ENCODE measurements at places on chromosomes 13 and 19.
A peak's percentile ranks its signal among the peaks of the same experiment; 100 is the strongest.

DNA sequence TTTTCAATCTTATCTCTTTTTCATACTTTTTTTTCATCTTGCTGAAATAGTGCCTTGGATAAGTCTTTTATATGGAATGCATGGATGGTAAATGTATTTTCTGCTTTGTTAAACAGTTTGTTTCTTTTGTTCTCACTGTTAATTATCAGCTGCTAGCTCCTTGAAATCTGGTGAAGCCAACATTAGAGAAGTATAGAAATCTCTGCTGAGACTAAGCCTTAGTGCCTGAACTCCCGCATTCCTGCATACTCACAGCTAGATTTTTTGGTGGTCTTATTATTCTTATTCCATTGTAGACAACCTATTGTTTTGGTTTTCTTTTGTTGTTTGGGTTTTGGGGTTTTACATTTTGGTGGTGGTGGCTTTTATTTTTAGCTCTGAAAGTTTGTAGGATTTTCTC lies 48.4 kb downstream of the DNAJC15 start:
- no peak for DNase-seq

GRCh38 chr13:110108348-110109139 lies 198.4 kb downstream of the COL4A1 start:
- peak; percentile 93 for DNase-seq

DNA sequence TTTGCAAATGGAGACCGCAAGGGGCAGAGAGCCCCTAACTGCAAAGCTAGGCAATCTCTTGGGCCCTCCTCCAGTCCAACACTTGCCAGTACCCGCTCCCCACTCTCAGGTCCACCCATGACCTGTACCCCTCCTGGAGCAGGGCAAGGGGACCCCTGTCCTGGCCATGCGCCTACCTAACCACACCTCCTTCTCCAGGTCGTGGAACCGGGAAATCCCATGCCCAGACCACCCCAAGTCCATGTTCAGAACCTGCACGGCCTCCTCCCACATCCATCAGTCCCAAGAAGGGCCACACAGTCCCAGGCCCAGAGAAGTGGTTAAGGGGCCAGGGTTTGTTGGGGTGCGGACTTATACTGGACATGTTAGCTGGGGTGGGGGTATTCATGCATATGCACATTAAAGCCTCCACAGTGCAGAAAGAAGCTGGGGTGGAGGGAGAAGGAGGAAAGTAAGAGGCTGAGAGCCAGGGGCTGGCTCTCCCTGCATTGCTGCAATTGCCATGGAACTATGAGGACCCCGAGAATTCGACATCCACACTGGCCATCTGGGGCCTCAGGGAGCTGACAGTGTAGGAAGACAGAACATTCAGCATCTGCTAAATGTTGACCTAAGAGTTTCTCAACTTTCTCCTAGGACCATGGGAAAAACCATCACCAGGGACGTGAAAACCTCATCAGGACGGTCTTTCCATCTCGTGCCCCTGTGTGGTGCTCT lies 39.0 kb downstream of the HSPH1 start:
- DNase-seq: no peak

- peak; percentile 42 for DNase-seq
These were observed 439 bp downstream of the DZIP1 start for GRCh38 chr13:95643936-95644598.

DNA sequence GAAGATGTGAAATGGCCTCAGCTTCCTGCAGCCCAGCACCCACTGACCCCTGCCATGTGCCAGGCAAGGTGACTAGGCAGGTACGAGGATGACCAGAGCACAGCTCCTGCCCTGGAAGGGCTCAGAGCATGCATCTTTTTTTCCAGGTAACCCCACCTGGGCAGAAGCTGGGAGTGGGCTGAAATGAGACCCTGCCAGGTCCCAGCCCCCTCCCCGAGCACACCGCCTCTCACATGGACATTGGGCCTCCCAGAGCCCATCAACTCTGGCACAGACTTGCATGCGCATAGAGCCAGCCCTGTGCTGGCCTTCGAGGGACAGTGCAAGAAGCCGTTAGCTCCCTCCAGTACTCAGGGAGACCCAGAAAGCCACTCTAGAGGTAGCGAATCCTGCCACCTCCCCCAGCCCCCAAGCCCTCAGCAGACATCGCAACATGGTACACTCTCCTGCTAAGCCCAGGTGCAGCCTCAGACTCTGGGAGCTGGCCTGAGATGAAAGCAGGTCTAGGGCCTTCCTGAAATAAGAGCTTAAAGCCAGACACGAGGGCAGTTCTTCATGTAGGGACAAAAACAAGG lies 8.9 kb upstream of the VSTM2B start:
- DNase-seq: no peak

- no peak for DNase-seq
These were observed 1.7 kb downstream of the FPR1 start for GRCh38 chr19:51749979-51750378.

- DNase-seq: no peak
These were observed 2.4 kb upstream of the RGL3 start for GRCh38 chr19:11421371-11422098.

- no peak for DNase-seq
These were observed 102.6 kb upstream of the FNDC3A start for GRCh38 chr13:48873081-48873480.

DNA sequence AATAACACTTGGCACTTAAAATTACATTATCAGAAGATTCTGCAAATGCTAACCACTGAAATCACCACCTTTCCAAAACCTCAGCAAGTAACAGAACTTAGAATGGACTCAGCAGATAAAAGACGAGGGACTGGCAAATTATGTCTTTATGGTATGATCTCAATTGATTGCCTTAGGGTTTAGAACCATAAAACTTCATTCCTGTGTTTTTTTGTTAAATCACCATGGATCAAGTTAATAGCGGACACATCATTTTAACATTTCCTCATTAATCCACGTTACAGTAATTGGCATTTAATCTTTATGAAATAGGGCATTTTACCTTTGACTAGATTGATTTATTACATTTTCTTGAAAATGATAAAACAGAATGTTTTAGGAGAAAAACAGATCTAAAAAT lies 2070.3 kb downstream of the PCDH9 start:
- no peak for DNase-seq

DNA sequence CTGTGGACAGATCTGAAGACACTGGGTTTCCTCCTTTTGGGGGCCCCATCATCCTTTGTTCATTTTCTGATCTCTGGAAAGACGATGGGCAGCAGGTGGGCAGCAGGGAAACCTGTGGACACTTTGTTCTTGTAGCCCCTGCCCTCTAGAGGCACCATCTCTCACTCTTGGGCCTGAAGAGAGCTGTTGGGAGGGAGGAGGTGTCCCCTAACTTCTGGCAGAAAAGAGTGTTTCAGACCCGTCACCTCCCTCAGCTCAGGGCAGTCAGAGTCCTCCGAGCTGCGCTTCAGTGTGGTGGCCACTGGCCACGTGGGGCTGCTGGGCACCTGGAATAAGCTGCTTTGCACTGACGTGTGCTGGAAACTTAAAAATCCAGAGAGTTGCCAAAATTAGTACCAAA lies 26.9 kb upstream of the RNF17 start:
- DNase-seq: no peak

DNA sequence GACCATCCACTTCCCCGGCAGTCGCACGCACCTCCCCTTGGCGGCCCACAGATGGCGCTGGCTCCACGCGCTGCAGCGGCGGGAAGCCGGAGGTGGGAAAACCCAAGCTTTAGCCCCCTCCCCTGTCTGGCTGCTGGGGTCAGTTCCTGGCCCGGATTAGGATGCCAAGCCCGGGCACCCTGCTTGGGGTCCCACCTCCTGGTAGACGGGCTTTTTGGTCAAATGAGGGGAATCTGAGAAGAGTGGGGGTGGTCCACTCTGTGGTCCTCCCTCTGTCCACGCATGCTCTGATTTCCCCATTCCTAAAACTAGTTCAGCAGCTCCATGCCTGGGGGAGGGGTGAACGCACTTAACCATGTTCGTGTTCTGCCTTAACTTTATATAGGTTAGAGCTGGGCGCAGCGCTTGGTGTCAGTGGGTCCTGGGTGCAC lies 8.1 kb upstream of the ADGRE2 start:
- peak; percentile 9 for DNase-seq

DNA sequence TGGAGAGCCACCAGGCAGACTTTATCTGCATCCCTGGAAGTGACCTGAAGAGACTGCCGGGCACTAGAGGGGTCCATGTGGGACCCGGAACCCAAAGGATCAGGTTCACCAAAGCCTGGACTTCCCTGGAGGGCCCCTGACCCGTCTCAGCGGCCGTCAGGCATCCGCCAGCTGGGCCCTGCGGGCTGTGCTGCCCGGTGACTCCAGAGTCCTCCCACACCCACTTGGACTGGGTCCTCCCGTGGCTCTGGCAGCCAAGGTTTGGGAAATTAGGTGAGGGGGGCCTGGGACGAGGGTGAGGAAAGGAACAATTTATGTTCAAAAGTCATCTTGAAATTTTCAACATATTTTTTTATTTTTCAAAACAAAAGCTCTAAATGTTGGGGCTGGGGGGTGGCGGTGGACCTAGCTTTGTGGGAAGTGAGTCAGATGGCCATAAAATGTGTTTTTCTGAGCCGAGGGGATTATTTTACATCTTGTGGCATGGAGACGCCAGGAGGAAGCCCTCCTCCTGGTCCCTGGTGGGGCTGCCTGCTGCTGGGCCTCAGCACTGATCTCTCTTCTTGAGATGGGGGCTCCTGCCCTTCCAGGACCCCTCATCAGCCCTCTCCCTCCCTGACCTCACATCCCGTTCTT lies 20.2 kb downstream of the CEBPA start:
- DNase-seq: no peak

DNA sequence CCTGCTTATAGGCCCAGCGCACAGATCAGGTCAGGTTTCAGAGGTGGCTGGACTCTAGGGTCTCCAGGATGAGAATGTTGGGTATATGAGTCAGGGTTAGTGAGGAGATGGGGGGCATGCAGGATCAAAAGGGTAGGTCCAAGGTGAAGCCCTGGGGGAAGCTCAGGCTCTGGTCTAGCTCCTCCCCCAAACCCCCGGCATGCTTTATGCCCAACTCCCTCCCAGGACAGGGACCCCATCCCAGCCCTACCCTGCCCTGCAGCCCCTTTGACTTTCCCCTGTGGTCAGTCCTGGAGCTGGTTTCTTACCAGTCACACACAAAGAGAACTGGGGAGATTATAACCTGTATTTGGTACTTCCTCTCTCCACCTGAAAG lies 9.8 kb upstream of the CEACAM18 start:
- DNase-seq: no peak

DNA sequence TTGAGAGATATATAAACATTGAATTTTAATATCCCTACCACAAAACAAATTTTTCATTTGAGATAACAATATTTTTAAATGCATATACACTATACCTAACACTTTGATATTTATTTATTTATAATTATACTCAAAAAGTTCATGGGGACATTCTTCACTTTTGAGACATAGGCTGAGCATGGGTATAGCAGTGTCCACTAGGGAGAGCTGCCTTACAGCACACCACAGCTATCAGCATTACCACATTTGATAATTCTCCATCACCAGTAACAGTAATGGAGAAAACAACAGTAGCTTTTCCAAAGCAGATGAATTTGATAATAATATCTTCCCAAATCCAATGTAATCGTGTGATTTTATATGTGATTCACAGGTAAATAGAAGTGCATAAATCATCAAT lies 626.1 kb downstream of the DACH1 start:
- DNase-seq: peak; percentile 61

GRCh38 chr13:111249637-111250360 lies 70.6 kb upstream of the TEX29 start:
- DNase-seq: no peak

DNA sequence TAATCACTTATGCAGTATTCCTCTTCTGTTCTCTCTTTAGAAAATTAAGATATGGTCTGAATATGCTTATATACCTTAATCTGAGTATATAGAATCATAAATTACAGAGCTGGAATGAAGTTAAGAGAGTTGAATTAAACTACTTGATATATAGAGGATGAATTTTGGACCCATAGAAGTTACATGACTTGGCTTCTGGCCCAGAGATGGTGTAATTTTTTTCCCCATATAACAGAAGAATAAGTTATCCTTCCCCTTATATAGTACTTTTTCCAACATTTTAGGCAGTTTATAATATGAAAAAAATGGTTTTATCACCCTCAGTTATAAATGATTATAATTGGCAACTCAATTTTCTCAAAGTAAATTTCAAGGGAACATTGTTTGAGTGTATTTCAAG lies 616.3 kb downstream of the TBC1D4 start:
- peak; percentile 10 for DNase-seq

DNA sequence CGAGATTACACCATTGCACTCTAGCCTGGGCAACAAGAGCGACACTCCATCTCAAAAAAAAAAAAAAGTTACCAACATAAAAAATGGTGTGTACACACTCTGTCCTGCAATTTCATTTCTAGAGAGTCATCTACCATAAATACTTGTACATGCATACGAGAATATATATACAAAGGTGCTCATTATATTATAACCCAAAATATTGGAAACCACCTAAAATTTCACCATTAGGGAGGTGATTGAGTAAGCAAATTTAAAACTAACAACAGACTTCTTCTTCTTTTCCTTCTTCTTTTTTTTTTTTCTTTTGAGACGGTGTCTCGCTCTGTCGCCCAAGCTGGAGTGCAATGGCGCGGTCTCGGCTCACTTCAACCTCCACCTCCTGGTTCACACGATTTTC lies 7.4 kb upstream of the C5AR1 start:
- DNase-seq: no peak

DNA sequence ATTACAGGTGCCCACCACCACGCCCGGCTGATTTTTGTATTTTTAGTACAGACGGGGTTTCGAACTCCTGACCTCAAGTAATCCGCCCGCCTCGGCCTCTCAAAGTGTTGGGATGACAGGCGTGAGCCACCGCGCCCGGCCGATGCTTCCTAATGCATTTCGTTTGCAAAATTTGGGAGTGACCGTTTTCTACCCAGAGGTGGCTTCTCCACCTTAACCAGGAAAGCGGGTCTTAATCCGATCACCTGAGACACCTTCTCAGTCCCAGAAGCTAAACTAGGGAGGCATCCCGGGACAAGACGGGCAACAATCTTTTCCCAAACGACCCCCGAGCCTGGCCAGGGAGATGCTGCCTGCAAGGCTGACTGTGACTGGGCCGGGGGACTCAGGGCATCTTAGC lies 14.8 kb upstream of the MATK start:
- DNase-seq: no peak

Data from fibroblast of pulmonary artery (primary cell).